ENCODE measurements at places on chromosomes 3 and 15.

DNA sequence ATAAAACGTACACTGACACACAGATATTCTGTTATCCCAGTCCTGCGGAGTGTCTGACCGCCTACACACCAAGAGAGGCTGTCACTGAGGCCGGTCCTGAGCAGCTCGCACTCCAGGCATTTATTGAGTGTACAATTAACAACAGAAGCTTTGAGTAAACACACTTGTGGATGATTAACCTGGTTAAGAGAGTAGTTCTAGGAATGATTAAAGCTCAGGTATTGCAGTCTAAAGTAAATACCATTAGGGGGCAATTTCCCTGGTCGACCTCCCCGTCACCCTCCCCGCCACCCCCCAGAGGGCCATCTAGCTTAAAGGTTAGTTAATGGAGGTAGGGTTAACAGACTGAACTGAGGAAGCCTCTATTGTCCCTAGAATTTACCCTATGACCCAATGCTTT lies 1278.5 kb downstream of the NSUN3 start:
- DNase-seq = no peak

DNA sequence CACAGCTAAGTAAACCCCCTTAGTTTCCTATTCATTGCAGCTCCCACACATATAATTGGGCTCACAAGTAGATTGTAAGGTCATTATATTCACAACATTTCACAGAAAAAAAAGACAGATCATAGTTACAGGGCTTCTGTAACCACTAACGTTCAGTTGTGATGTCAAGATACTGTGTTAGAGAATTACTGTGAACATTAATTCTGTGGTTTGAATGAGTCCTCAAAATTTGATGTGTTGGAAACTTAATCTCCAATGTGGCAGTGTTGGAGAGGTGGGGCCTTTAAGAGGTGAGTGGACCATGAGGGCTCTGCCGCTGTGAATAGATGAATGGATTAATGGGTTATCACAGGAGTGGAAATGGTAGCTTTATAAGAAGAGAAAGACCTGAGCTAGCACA lies 21.3 kb downstream of the GRK7 start:
- DNase-seq = no peak

GRCh38 chr3:168156479-168156878 lies 60.8 kb upstream of the GOLIM4 start:
- DNase-seq = no peak

- no peak for DNase-seq
These were observed at the start of gene C3orf85 for GRCh38 chr3:109136523-109136922. TSS of gene C3orf85 (plus strand) at chr3:109136719. CDS start at chr3:109136848, 129 bp downstream.

DNA sequence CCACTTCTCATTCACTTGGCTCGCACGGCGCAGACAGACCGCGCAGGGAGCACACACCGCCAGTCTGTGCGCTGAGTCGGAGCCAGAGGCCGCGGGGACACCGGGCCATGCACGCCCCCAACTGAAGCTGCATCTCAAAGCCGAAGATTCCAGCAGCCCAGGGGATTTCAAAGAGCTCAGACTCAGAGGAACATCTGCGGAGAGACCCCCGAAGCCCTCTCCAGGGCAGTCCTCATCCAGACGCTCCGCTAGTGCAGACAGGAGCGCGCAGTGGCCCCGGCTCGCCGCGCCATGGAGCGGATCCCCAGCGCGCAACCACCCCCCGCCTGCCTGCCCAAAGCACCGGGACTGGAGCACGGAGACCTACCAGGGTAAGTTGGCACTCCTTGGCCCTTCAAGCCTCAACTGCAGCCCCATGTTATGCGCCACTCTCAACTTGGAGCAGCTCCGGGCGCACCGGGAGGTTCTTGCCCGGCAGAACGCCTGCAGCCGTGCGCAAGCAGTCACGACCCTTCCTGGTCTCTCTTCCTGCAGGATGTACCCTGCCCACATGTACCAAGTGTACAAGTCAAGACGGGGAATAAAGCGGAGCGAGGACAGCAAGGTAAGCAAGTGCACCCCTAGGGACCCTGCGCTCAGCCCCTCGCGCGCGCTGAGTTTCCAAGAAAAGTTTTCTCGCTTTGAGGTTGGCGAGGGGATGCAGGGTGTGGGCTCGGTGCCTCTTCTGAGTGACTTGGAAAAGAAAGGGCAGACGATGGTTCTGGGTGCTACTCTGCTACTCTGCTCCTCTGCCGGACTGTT lies at the start of gene BHLHE40:
Gene BHLHE40 (plus strand): TSS at position 10 of the 801 bp plus-strand sequence. CDS start 282 bp downstream, at position 292.
- peak; percentile 33 for DNase-seq

- no peak for DNase-seq
These were observed 48.2 kb upstream of the PYDC2 start for GRCh38 chr3:191412759-191413158.

DNA sequence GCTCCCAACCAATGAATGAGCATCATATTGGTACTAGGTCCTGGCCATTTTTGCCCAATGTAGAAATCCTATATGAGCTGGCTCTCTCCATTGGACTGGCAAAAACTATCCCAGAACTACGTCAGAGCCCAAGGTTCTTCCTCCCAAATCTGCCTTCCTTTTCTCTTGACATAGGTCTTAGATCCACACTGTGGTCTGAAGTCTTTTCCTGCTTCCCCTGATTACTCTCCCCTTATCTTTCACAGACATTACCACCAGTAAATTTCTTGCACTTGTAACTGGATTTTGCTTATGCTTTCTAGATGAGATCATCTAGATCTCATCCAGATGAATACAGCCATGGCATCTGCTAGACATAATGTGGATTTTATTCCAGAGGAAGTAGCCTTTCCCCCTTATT lies 141.2 kb upstream of the GADL1 start:
- no peak for DNase-seq

DNA sequence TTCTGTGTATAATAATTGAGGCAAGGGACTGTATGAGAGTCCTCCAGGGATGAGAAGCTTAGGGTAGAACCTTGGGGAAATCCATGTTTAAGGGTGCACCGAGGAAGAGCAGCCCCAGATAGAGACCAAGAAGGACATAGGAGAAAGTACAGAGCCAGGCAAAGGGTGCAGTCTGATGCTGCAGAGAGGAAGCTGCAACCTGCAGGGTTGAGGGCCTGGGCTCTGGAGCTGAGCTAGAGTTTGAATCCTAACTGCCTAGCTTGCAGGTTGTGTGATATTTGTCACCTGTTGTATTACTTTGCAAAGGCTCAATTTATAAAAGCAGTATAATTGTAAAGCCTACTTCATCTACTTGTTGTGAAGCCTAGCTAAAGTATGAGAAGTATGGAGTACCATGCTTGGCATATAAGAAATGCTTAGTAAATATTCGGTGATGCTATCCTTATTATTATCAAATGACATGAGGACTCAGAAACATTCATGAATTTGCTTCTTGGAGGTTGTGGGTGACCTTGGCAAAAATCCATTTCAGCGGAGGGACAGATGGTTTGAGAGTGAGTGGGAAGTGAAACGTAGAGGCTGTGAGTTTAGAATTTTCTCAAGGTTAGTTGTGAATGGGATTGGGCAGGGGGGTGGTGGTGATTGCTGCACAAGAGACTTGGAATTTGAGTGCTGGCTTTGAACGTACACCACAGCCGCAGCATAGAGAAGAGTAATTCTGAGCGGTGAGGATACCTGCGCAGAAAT lies 43.8 kb downstream of the PLCL2 start:
- DNase-seq = no peak

- no peak for DNase-seq
These were observed 19.7 kb downstream of the PLD1 start for GRCh38 chr3:171790574-171790897.

DNA sequence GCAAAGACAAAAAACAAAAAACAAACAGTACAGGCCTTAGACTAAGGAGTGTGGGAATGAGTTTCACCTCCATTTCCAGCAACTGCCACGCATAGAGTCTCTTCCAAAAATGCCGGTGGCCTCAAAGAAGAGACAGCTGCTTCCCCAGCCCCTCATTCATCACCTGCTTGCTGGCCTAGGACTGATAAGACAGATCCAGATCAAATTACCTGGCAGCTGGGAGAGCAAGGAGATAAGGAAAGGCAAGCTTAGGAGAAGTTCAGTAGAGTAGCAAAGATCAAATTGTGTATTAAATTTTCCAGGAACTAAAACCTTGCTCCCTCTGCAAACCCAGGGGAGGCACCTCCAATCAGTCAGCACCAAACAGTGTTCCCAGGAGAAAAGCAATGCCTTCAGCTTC lies 325.8 kb upstream of the CTNNB1 start:
- no peak for DNase-seq

GRCh38 chr3:123371426-123371825 lies 77.5 kb downstream of the ADCY5 start:
- DNase-seq = no peak

- DNase-seq = peak; percentile 59
These were observed 520.6 kb downstream of the MFSD1 start for GRCh38 chr3:159322322-159322939.

DNA sequence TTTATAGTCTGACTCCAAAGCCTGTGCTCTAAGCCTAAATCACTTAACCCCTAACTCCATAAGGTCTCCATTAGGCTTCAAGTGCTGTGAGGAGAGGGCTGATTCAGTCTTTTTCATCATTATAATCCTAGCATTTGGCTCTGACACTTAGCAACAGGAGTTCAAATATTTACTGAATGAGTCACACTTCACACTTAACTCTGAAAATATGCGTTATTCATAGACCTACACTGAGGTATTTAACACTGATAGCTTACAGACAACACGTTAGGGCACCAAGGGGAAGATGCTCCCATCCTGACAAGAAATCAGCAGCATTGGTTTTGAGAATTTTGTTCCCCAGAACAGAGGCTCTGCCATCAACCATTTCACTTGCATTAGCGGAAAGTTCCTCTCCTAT lies 53.5 kb downstream of the MSL2 start:
- DNase-seq = no peak

DNA sequence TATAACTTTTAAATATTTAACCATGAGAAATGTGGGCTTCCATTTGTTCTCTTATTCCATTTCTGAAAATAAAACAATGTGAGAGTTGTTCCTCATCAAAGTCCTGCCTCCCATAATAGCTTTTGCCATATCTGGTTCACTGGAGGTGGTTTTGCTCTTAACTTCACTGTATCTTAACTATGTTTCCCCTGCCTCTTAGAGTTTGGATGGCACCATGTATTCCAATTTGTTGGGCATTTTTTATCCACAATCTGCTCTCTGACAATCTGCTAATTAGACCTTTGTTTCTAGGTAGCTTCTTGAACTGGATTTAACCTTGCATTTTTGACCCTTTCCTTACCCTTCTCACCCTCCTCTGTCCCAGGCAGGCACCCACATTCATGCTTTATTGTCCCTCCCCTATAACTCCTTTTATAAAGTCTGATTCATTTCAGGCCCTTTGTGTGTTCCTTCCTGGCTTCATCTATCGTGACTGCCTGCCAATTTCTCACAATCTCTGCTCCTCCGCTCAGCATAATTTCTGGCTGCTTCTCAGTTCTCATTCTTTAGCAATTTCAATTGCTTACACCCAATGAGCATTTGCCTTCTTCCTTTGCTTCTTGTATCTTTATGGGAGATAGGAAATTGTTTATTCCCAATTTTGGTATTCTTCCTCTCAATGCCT lies 144.2 kb upstream of the ARHGEF26 start:
- no peak for DNase-seq

GRCh38 chr3:169457807-169458697 lies 205.5 kb downstream of the MECOM start:
- no peak for DNase-seq

DNA sequence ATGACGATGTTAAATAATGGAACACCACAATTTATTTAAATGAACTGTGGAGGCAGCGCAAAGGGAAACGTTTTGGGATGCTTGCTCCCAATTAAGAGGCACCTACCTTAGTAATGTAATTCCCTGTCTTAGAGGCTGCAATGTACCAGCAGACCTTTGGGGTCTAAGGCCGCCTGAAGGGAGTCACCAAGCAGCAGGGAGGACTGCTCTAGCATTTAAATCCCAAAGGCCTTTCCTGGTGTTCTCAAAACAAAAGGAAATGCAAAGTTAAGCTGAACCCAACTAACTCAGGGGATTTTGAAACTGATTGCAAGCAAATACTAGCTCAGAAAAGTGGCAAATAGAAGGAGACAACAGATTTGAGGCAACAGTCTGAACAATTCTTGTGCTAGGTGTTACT lies 510.8 kb downstream of the GABRG3 start:
- no peak for DNase-seq

GRCh38 chr3:131338948-131339640 lies 42.5 kb upstream of the NUDT16 start:
- DNase-seq = no peak

DNA sequence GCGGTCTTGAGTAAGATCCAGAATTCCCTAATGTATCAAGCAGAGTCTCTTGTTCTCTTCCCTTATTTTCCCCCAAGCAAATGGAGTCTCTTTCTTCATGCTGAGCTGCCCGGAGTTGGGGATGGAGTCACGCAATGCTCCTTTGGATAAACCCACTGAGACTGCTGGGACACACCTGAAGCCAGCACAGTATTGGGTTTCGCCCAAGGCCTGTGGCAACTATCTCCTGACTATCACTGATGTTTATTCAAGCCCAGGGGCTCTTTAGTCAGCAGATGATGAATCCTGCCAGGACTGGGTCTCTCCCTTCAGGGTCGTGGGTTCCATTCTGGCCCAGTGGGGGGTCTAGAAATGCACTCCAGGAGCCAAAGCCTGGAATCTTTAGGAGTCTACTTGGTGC lies 11.3 kb downstream of the USF3 start:
- no peak for DNase-seq

Data from neural crest cell (in vitro differentiated cells).